ENCODE measurements at places on chromosomes 11 and 22.

GRCh38 chr11:103700622-103701021 lies 335.8 kb upstream of the DDI1 start:
- DNase-seq, result peak; percentile 83
- no peaks in the 10 kb centered on the region for H3K36me3 ChIP-seq
- H3K27me3 ChIP-seq, result no peaks in the 10 kb centered on the region
- no peaks in the 10 kb centered on the region for H3K4me1 ChIP-seq
- no peak overlapping the region for H3K4me3 ChIP-seq

DNA sequence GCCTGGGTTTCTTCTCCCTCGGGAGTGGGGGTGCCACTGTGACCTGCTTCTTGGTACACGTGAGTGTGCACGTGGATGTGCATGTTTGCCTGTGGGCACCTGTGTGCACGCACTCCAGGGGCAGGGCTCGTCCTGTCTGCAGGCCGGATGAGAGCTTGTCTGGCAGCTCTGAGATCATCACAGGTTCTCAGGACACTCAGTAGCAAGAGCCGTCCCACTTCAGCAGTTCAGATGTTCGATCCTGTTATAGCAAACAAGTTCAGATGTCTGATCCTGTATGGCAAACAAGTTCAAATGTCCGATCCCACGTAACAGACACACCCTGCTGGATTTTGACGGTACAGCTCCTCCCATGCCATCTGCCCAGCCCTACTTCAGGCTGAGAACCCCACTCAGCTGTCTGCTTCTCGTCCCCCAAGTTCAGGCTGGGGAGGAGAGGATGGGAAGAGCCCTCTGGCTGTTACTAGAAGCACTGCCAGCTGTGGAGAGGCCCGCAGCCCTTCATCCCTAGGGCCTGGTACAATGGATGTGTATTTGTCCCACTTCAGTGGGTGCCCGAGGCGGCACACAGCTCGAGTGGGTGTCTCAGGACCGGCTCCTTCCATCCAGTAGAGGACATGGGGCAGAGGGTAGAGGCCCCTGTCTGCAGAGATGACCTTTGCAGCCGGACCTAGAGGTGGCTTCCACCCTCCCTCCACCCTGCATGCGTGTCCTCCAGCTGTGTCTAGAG lies 1126.9 kb downstream of the BRD1 start:
- no peak overlapping the region for H3K4me3 ChIP-seq
- no peak overlapping the region for H3K27ac ChIP-seq
- no peaks in the 10 kb centered on the region for H3K27me3 ChIP-seq
- H3K4me1 ChIP-seq, result no peaks in the 10 kb centered on the region
- no peak for DNase-seq

DNA sequence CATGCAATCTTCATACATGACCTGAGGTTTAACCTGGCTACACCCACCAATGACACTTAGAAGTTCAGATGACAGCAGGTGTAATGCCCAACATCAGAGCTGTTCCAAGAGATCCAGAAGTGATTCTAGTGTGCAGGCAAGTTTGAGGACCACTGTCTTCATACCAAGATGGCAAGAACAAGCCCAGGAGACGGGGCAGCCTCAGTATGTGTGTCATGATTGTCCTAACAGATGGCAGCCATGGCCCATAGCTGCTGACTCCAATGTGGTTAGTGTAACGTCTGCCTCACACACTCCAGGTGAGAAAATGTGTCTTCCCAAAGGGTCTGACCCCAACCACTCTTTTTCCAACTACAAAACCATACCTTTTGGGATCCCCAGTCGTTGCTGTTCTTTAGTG lies 97.3 kb downstream of the ETS1 start:
- peaks cover 43% of the 10 kb centered on the region for H3K4me1 ChIP-seq
- no peak overlapping the region for H3K27ac ChIP-seq
- no peak for DNase-seq
- no peaks in the 10 kb centered on the region for H3K27me3 ChIP-seq
- no peak overlapping the region for H3K4me3 ChIP-seq

DNA sequence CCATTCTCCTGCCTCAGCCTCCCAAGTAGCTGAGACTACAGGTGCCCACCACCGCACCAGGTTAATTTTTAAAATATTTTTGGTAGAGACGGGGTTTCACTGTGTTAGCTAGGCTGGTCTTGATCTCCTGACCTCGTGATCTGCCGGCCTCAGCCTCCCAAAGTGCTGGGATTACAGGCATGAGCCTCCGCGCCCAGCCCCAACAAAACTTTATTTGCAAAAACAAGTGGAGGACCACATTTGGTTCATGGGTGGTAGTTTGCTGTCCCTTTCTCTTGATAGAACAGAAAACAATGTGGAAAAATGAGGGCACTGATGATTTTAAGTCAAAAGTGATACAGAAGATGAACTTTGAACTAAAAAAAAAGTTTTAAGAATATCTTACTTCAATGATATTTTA lies 121.8 kb upstream of the SERPIND1 start:
- no peak for DNase-seq
- no peak overlapping the region for H3K27ac ChIP-seq
- no peak overlapping the region for H3K4me3 ChIP-seq
- H3K27me3 ChIP-seq, result no peaks in the 10 kb centered on the region

GRCh38 chr11:133816146-133816870 lies 29.0 kb downstream of the SPATA19 start:
- H3K36me3 ChIP-seq, result no peaks in the 10 kb centered on the region
- no peak overlapping the region for H3K27ac ChIP-seq
- H3K4me1 ChIP-seq, result no peaks in the 10 kb centered on the region
- DNase-seq, result no peak
